ENCODE measurements at places on chromosomes 7 and 10. TPM values are rescaled to one million over a fixed set of nuclear protein-coding genes. Genes with fewer than 3 reads are reported as not detected.

The SLC18A2 gene
- total RNA-seq, result not detected

The CYP2C19 gene
- not detected for total RNA-seq

The CAPZA2 gene
- 225 TPM for total RNA-seq

The CRYGN gene
- 1.2 TPM for total RNA-seq

All from A172 (cell line).